ENCODE measurements at places on chromosomes 7 and 10. TPM values are rescaled to one million over a fixed set of nuclear protein-coding genes. Genes with fewer than 3 reads are reported as not detected.

The FOXI2 gene
- total RNA-seq = not detected

The DLX5 gene
- total RNA-seq = not detected

The SLC18A3 gene
- total RNA-seq = not detected

The SCART1 gene
- 3.8 TPM for total RNA-seq

The MBL2 gene
- not detected for total RNA-seq

The FAM221A gene
- total RNA-seq = 8.8 TPM

The ATOH7 gene
- not detected for total RNA-seq

The PDK4 gene
- not detected for total RNA-seq

The RET gene
- total RNA-seq = 0.45 TPM

The PGAM2 gene
- total RNA-seq = 1.0 TPM

The LRRD1 gene
- total RNA-seq = not detected

DNA sequence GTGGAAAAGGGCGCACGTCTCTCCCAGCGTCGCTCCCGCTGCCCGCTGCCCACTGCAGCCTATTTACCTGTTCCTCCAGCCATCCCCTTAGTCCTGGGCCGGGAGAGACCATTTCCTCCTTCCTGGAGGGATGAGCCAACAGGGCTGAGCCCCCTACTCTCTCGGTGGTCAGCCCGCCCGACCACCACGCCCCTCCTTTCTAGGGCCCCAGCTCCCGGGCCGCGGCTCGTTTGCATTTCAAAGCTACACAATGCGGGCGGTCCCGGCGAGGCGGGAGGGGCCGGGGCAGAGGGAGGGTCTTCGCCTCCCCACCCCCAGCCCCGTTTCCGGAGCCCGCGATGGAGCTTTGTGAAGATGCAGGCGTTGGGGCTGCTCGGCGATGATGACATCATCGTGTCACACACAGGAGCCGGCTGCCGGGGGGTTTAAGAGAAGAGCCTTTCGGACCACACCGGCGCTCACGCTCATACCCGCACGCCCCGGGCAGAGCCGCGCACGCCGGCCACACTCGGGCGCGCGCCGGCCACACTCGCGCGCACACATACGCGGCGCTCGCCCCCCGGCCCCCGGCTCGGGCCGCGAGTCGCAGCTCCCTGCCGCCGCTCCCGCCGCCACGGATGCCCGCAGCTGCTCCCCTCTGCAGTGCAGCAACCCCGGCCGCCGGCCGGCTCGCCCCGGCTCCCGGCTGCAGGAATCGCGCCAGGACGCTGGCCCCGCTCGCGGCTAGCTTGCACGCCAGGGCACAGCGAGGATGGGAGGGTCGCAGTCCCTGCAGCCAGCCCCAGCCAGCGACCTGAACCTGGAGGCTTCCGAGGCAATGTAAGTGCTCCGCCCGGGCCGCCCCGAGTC lies 107.7 kb upstream of the BTBD16 start:
- DNase-seq = no peak

DNA sequence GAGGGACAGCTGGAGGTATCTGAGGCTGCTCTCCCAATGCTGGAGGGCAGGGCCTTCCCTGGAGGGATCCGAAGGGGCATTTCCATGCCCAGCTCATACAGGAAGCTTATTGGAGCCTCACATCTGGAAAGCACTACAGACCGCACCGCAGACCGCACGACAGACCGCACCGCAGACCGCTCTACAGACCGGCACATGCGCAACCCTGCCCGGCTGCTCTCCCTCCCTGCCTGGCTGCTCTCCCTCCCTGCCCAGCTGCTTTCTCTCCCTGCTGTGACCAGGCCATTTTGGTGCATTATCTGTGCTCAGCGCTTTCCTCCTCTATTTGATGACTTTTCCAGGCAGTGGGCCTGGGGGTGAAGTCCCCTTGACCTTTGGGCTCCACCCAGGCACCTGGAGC lies 39.6 kb upstream of the EN2 start:
- DNase-seq = no peak

DNA sequence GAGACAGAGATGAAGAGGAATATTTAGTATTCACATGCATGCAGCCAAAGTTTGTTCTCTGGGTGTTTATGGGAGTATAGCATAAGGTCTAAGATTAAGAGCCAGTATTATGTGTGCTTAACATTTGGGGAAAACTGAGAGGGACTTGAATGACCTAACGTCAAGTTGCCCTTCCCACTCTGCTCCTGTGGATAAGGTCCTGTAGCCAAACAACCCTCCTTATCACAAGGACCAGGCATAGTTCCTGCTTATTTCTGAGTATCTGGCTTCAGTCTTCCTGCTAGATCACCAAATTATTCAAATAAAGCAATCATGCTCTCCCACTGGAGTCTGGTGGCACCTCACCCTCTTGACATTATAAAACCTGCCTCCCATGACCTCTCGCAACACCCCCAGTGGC lies 137.9 kb upstream of the SEMA3E start:
- DNase-seq = no peak

GRCh38 chr10:5400468-5401240 lies 4.0 kb downstream of the TUBAL3 start:
- no peak for DNase-seq

GRCh38 chr10:77031531-77032187 lies 605.9 kb downstream of the KCNMA1 start:
- no peak for DNase-seq

DNA sequence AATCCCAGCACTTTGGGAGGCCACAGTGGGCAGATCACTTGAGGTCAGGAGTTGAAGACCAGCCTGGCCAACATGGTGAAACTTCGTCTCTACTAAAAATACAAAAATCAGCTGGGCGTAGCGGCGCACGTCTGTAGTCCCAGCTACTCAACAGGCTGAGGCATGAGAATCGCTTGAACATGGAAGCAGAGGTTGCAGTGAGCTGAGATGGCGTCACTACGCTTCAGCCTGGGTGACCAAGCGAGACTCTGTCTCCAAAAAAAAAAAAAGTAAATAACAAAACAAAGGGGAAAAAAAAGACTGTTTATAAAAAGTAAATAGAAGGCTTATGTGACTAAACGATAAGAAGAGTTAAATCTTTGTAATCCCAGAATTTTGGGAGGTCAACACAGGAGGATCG lies 15.0 kb upstream of the DNMBP start:
- no peak for DNase-seq

- DNase-seq = peak; percentile 62
These were observed 51.2 kb upstream of the GTF2I start for GRCh38 chr7:74606101-74606908.

- DNase-seq = no peak
These were observed 4.3 kb upstream of the CALU start for GRCh38 chr7:128734890-128735289.

DNA sequence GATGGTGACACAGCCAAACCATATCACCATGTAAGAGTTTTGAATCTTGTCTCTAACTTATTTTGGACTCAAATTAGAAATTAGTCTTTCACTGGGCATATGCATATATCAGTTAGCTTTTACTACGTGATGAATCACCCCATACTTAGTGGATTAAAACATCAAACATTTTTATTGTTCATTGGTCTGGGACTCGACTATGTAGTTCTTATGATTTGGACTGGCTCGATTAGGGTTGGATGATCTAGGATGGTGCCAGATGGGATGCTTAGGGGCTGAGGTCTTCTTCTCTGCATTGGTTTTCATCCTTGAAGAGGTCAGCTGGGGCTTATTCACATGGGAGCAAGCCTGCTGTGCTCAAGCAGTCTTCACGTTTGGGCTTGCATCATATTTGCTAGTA lies 264.9 kb downstream of the EXOC4 start:
- DNase-seq = no peak

DNA sequence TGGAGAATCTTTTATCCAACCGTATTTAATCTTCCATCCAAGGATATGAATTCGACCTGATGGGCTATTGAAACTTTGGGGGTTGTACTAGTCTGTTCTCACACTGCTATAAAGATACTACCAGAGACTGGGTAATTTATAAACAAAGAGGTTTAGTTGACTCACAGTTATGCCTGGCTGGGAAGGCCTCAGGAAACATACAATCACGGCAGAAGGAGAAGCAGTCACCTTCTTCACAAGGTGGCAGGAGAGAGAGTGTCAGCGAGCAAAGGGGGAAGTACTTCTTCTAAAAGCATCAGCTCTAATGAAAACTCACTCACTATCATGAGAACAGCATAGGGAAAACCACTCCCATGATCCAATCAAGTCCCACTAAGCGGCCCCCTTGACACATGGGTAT lies 43.8 kb downstream of the EPDR1 start:
- DNase-seq = no peak

DNA sequence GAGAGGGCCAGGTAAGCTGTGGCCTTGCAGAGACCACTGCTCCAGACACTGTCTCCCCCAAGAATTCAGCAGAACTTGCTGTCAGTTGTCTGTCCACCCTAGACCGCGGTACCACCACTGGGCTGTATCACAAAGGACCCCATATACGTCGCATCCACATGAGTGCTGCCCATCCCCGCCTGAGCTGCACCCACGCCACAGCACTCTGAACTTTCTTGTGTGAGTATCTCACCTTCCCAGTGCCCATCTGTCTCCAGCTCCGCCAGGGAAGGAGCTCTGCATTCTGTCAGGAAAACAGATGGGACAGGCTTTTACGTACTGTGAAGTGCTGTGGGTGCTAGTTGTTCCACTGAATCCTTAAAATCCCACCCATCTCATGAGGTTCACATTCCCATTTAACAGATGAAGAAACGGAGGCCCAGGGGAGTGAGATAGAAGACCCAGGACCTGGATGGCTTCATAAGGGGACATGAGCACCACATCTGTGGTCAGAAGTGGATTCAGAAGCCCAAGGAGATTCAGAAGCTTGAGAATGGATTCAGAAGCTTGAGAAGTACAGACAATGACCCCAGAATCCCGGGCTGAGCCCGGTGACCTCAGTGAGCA lies 102.5 kb upstream of the ZMIZ1 start:
- no peak for DNase-seq

- DNase-seq = no peak
These were observed 145.3 kb upstream of the FAM3C start for GRCh38 chr7:121541457-121541856.

DNA sequence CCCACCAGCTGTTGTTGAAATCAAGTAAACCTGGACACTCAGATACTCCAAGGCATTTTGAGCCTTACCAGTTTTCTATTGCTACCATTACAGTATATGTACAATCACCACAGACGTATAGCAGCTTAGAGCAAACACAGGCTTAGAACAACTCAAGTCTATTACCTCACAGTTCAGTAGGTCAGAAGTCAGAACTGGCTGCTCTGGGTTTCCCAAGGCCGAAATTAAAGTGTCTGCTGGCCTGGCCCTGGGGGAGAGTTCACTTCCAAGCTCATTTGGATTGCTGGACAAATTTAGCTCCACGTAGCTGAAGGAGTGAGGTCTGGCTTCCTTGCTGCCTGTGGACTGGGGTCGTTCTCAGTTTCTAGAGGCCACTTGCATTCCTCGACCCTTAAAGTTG lies 260.1 kb upstream of the LRRN3 start:
- DNase-seq = no peak

GRCh38 chr10:4068629-4069028 lies 283.6 kb upstream of the KLF6 start:
- no peak for DNase-seq

GRCh38 chr7:142898377-142899170 lies 13.0 kb upstream of the TRPV6 start:
- no peak for DNase-seq

- DNase-seq = no peak
These were observed 316.6 kb downstream of the PAXIP1 start for GRCh38 chr7:154686305-154686704.

- DNase-seq = peak; percentile 9
These were observed 130.7 kb downstream of the ADRA2A start for GRCh38 chr10:111207500-111207899.

- DNase-seq = no peak
These were observed 308.5 kb downstream of the WDR11 start for GRCh38 chr10:121159670-121160069.

- no peak for DNase-seq
These were observed 1.8 kb downstream of the LRCH4 start for GRCh38 chr7:100584054-100584682.

GRCh38 chr7:98869597-98870120 lies at the start of gene TMEM130:
TSS of gene TMEM130 (minus strand) at chr7:98870014. CDS start at chr7:98869861, 153 bp downstream.
- DNase-seq = peak; percentile 53

- no peak for DNase-seq
These were observed 394.0 kb downstream of the REEP3 start for GRCh38 chr10:63915240-63915639.

DNA sequence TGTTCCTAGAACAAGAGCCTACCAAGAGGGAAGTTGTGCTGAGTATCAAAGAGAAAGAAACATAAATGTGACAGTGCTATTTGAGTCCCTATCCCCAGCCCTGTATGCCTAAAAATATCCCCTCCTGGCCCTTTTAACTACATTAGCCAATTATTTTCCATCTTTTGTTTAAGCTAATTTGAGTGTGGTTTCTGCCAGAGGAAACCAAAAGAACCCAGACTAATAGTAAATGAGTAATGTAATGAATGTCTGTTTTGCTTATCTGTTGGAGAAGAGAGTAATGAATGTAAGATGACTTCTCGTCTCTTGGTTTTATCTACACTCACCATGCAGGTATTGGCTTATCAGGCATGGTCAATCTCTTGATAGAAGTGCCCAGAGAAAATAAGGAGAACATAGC lies 134.4 kb upstream of the CDK1 start:
- no peak for DNase-seq

DNA sequence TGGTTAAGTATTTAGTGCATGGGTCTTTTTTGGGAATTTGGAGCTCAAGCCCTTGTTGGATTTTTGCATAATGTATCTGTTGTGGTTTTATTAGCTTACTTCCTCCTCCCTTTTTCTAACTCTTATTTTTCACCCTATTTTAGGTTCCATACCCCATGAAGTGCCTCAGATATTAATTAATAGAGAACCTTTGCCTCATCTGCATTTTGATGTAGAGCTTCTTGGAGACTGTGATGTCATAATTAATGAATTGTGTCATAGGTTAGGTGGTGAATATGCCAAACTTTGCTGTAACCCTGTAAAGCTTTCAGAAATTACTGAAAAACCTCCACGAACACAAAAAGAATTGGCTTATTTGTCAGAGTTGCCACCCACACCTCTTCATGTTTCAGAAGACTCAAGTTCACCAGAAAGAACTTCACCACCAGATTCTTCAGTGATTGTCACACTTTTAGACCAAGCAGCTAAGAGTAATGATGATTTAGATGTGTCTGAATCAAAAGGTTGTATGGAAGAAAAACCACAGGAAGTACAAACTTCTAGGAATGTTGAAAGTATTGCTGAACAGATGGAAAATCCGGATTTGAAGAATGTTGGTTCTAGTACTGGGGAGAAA lies 28.0 kb downstream of the SIRT1 start:
- no peak for DNase-seq

DNA sequence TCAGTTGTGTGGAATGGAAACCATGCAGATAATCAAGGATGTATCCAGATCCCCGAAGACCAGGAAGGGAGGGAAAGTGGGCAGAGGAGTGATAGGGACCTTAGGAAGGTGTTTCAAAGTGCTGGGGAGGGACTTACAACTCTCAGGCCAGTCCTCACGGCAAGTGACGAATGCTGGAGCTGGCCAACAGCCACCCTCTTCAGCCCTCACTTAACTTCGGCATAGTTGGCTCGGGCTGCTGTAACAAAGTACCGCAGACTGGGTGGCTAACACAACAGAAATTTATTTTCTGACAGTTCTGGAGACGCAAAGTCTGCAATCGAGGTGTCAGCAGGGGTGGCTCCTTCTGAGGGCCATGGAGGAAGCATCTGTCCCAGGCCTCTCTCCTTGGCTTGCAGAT lies 265.9 kb upstream of the YAE1 start:
- DNase-seq = no peak

Data from activated naive CD4-positive, alpha-beta T cell treated with anti-CD3 and anti-CD28 coated beads, Interleukin-2, amount 50 U/mL, for 72 hours (primary cell).